ENCODE measurements at places on chromosomes 5 and 9.

GRCh38 chr9:116951588-116952435, 264.7 kb downstream of the TRIM32 start:
- no peak for DNase-seq

GRCh38 chr9:79962836-79963235, 391.1 kb downstream of the TLE4 start:
- no peak for DNase-seq

DNA sequence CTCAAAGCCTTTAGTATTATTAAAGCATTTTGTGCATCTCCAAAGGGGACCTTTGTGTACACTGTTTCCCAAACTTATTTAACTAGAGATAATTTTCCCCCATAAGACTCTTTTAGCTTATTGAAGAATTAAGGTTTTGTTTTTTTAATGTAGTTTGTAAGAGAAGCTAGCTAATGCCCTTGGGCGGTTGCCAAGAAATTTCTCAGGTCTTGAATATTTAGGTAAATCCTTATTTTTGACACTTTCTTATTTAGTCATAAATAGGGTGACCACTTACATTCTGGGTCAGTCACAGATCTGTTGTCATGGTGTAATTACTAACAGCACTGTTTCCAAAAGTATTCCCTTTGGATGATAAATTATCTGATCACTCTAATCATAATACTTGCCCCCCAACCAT, 27.2 kb downstream of the TNFAIP8 start:
- no peak for DNase-seq

DNA sequence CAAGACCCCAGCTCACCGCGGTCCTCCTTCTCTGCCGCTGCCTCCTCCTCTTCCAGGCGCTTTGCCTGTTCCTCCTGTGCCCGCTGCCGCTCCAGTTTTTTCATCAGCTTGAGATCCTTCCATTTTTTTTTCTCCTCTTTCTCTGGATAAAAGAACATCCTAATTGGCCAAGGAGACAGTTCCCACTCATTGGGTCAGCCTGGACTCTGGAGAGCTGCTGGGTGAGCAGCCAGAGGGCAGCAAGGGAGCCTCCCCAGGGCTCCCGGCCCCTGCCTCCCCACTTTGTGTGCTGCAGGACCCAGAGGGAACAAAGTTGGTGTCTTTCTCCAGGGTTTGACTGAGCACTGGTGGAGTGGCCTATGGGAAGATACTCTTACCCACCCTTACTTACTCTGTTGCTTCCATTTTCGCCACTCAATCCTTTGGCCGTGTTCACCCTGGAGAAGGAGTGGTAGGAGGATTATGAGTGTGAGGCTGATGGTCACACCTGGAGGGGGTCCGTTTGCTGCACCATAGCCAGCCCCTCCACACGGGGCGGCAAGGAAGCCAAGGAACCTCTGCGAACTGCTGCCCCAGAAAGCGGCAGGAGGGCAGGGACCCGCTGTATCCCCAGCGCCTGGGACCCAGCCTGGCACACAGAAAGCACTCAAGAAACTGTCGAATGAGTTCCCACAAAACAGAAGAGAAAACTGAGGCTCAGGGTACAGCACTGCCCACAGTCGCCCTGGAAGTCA, 708 bp downstream of the SPOUT1 start:
- DNase-seq: no peak

GRCh38 chr5:82109013-82109412, 137.2 kb downstream of the ATG10 start:
- DNase-seq: no peak

GRCh38 chr5:57947181-57947580, 464.6 kb upstream of the ACTBL2 start:
- DNase-seq: no peak

- no peak for DNase-seq
These were observed 77.1 kb upstream of the KLF4 start for GRCh38 chr9:107566611-107567061.

DNA sequence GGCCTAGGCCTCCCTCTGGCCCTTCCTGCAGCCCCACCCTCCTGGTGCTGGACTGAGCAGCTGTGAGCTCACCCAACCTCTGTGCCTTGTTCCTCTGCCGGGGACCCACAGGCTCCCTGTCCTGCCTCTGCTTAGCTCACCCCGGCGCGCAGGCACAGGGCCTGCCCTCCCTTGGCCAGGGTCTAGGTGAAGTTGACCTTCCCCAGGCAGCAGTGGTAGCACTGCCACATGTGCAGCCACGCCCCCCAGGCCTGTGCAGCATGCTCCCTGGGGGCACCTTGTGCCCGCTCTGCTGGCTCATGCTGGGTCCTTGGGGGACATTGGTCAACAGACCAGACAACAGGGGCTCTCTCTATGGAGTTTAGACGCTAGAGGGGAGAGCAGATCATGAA, 18.1 kb downstream of the TRIP13 start:
- no peak for DNase-seq

DNA sequence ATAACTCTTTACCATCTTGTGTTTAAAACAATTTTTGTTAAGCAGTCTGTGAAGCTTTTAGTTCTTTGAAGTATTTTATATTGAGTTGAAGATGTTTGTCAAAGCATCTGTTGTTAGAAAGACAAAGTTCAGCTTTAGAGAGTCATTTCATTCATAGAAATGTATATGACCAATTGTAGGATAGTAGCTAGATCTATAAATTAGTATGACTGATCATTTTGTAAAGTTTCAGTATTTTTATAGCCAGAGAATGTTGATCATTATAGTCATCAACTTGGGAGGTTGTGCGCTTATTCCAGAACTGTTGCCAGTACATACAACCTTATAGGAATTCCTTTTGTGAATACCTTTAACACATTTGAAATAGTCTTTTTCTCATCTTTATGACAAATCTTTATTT, 5.2 kb downstream of the NIPBL start:
- DNase-seq: no peak

- no peak for DNase-seq
These were observed 714 bp downstream of the SIGMAR1 start for GRCh38 chr9:34636791-34637355.

DNA sequence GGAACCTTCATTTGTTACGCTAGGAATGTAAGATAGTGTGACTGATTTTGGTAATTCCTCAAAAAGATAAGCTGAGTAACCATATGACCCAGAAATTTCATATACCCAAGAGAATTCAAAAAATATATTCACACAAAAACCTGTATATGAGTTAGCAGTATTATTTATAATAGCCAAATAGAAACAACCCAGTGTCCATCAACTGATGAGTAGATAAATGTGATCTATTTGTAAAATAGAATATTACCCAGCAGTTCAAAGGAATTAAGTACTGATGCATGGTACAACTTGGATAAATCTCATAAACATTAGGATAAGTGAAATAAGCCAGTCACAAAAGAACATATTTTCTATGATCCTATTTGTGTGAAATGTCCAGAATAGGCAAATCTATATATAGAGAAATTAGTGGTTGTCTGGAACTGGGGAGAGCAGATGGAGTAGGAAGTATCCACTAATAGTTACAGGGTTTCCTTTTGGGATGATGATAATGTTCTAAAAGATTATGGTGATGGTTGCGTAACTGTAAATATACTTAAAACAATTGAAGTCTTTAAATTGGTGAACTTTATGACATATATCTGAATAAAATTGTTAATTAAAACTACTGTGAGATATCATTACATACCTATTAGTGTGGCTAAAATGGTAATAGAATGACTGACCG, 10.2 kb downstream of the MARCHF6 start:
- DNase-seq: no peak

GRCh38 chr5:117947836-117948235, 1040.5 kb downstream of the DTWD2 start:
- DNase-seq: no peak

- DNase-seq: no peak
These were observed 1.1 kb upstream of the SNAPC3 start for GRCh38 chr9:15421532-15421931.

GRCh38 chr5:142014911-142015584, 2.2 kb upstream of the GNPDA1 start:
- DNase-seq: no peak

DNA sequence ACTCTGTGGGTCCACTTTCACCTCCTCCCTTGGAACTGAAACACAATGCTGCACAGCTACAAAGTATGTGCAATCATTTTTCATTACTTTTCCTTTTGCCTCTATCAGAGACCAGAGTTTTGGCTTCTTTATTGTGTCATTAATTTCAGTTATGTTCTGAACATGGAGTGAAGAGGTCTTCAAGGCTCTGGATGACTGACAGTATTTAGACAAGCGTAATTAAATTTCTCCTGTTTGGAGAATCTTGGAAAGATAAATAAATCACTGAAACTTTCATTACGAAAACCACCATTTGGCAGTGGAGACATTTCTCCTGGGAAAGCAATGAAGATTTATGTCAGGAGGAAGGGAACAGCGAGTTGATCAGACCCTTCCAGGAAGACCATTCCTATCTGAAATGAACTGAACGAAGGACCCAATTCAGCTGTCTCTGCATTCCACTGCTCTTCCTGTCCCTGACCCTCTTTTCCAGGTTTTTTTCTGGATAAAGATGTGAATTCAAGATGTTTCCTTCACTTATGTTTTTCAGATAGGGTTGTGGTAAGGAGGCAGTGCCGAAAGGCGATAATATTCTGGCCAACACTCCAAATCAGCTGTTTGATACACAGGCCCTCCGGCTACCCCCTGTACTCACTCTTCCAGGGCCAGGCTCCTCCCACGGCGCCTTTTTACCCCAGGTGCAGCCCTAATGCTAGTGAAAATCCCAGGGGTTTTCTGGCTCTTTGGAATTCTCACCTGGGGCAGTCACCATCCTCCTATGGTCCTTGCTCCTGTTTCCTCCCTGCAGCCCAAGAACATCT, 77.2 kb upstream of the OSMR start:
- no peak for DNase-seq

Measured in tibial nerve (tissue), 4 donors.